M059J (cell line): ENCODE measurements at places on chromosomes 2 and 18.

- DNase-seq: no peak
These were observed 82.8 kb upstream of the RMP24 start for GRCh38 chr18:35889677-35890076.

DNA sequence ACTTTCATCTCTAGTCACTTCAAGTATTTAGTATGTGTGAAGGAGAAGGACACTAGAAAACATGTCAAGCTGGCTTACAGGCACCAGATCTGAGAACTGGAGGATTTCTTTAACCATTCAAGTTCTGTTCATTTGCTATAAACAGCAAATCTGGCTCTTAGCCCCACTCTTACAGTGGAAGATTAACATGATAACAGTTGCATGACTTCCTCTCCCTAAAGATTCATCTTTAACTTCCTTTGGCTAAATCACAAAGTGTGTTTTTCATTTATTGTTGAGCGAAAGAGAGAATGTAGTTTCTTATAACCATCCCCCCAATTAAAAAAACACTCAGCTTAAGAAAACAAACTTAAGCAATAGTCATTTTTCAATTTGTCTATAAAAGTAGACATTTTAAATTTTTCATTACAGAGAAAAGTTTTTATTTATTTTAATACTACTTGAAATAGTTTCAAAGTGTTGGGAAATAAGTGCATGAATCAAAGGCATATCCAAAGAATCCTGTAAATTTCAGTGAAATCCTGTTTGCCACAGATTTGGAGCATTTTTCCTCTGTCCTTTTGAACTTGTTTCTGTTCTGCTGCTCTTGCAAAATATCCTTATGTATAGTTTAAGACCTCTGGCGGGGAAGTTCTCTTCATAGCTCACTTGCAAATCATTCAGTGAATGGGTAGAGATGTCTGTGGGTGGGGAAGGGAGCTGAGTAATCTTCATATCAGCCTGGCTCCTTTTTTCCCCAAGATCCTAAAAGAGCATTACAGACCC is 241.0 kb upstream of the RBBP8 start:
- DNase-seq: peak; percentile 73

- DNase-seq: peak; percentile 30
These were observed 632 bp downstream of the AFTPH start for GRCh38 chr2:64524604-64525316.

- no peak for DNase-seq
These were observed 130.0 kb downstream of the CAPN13 start for GRCh38 chr2:30677231-30677630.

GRCh38 chr2:219918944-219919343 is 291.5 kb downstream of the SLC4A3 start:
- no peak for DNase-seq
